Frontal cortex (tissue), 4 donors: ENCODE measurements at places on chromosomes 6 and 20.

DNA sequence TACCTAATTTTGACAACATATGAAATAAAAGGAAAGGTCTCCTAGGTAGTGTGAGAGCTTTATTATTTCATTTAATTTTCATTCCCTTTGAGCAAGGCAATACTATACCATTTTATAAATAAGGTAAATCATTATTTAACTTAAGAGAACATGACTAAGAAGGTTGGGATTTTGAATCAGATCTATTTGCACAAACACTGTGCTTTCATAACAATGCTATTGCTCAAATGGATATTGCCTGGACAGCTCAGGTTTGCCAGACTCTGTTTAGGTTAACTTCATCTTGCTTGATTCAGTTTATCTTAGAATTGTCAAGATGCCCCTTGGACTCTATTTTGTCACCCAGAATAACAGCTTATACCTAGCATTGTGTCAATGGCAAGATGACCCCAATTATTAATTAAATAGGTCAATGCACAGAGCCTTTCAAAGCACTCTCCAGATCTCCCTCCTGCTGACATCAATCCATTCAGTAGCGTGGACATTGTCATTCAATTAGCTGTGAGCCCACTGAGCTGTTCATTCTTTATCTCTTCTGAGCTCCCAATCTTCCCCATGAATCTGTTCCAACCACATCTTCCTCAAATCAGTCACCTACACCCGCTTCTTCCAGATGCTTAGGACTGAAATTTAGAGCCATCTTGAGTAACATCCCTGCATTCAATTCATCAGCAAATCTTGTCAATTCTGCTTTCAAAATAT, 42.1 kb upstream of the TMEM30A start:
- DNase-seq: no peak

GRCh38 chr6:41637194-41638001, 870 bp upstream of the MDFI start:
- no peak for DNase-seq

DNA sequence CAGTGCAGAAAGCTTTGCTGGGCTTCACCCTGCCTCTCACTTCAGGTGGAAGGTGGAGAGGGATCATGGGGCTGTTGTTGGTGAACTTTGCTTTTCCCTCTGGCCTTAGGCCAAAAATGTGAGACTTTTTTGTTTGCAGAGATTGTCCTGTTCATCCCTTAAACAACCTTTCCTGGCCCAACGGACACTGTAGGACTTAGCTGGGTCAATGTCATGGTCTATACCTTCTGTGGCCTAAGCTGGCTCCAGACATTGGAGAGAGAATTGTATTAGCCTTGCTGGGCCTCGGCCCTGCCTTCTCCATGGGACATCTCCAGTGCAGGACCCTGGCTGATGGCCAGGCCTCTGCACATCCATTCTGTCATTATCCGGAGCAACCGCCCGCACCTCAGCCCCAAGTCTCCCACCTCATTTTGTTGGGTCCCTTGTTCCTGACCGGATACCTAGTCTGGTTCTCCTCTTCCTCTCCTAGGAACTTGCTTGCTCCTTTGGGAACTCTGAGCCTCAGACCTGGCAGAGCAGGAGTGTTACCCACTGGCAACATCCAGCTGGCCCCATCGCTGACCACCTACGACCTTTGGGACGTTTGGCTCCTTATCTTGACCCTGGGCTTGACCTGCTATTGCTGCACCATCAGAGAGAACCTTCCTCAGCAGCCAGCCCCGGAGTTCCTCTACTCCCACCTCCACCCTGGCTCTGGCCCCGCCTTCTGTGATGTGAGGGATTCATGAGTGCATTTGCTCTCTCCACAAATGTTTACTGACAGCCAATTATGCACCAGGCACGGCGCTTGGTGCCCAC, 128.2 kb downstream of the BANF2 start:
- DNase-seq: no peak

- no peak for DNase-seq
Measured at GRCh38 chr6:155330133-155330734, 15.9 kb upstream of the TFB1M start.

DNA sequence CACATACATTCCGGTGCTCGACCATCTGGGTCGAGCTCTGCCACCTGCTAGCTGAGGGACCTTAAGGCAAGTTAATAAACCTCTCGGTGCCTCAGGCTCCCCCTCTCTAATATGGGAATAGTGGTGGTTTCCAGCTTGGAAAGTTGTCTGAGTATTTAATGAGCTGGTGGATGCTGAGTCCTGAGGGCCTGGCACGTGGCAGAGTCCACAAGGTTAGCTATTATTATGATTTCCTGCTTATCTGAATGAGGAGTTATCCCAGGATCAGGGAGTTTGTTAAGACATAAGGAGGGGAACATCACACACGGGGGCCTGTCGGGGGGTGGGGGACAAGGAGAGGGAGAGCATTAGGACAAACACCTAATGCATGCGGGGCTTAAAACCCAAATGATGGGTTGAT, 80.1 kb upstream of the SLC22A23 start:
- DNase-seq: no peak

DNA sequence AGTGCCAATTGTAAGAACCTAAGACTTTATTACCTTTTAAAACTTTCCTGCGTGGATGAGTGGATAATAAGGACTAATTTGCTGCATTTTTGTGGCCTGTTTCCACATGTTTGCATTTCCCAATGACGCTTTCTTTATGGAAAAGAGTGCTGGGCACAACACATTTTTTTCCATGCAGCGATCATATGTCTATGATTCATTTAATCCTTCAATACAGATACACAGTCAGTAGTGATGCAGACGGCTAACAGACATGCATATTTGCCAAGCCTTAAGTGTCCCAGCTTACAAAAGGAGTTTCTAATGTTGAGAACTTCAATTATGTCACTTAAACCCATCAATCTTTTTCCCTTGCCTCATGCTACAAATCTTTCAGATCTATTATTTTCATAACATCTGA, 239.8 kb upstream of the PREP start:
- DNase-seq: no peak

DNA sequence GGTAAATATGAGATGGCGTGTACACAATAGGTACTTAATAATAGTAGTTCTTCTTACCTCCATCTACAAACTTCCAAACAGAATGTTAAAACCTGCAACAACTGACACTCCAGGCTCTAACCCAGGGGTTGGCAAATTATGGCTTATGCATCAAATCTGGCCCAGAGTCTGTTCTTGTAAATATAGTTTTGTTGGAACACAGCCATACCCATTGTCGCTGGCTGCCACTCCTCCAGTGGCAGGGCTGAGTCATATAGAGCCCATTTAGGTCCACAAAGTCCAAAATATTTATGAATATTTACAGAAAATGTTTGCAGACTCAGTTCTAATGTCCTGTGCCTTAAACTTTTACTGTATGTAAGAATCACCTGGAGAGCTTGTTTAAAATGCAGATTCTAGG, 69.9 kb upstream of the BTBD3 start:
- DNase-seq: no peak

GRCh38 chr6:116667623-116668022, 943 bp downstream of the ZUP1 start:
- DNase-seq: no peak

- DNase-seq: no peak
Measured at GRCh38 chr6:72446430-72446829, 175.4 kb upstream of the KCNQ5 start.

DNA sequence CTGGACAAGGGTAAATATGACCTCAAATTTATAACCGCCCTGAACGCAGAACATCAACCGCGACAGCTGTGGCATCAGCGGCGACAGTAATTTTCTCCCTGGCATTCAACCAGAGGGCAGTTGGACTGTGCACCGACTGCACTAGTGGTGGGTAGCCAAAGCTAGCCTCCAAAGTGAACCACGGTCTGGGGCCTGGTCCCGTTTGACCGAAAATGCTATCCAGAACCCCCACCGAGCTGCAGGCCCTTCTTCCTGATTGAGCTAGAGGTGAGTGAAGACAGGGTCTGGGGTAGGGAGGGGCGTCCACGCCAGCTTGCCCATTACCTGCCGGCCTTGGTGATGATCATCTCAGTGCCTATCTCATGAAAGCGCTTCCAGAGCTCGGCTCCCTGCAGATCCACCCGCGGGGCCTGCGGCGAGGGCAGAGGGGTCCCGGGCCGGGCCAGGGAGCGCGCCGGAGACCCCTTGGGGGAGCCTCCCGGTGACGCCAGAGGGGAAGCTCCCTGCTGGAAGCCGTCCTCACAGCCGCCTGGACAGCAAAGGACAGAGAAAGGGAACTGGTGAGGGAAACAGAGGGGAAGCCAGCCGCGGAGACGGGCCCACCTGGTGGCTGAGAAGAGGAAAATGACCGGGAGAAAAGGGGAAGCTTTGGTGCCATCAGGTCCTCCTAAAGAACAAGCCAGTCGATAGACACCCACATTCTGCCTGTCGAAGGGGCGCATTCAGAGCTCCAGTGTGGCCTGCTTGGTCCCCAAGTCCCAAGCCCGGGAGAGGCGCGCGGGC, 2.0 kb downstream of the TBX18 start:
- no peak for DNase-seq

DNA sequence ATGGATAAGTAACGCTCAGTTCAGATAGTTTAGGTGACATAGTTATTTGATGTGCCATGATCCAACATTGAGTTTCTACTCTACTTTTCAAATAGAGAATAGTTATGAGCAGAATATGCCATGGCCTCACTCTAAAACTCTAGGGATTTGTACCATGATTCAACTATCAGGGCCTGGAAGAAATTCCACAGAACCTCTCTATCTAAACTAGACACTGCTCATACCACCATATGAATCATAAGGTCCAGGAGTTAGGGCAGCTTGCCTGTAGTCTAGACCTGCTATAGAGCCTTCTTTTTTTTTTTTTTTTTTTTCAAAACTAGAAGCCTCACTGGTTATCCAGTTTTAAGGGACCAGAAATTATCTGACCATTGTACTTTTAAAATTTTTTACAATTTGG, 571.8 kb upstream of the IMPG1 start:
- DNase-seq: no peak

DNA sequence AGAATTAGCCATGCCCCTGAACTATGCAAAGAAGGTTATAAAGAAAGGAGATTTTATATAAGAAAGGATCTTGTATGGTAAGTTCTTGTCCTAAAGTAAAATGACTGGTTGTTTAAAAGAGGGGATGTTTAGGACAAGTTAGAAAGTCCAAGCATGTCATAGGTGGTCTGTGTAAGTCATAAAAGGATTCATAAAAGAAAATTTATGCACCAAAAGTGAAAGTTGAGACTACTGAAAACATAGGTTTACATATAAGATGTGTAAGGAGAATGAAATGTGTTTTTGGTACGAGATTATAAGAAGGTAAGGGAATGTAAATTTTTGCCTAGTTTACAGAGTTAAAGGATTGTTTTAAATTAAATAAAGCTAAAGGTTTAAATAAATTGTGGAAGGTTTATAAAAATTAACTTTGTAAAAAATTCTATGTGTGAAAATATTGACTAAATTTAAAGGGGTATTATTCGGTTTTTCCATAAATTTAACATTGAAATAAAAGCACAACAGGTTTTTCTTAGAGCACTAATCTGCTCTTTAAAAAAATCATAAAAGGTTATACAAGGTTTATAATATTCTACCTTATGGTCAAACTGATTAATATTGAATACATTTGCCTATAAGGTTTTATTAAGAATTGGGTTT, 93.6 kb upstream of the UST start:
- DNase-seq: no peak

DNA sequence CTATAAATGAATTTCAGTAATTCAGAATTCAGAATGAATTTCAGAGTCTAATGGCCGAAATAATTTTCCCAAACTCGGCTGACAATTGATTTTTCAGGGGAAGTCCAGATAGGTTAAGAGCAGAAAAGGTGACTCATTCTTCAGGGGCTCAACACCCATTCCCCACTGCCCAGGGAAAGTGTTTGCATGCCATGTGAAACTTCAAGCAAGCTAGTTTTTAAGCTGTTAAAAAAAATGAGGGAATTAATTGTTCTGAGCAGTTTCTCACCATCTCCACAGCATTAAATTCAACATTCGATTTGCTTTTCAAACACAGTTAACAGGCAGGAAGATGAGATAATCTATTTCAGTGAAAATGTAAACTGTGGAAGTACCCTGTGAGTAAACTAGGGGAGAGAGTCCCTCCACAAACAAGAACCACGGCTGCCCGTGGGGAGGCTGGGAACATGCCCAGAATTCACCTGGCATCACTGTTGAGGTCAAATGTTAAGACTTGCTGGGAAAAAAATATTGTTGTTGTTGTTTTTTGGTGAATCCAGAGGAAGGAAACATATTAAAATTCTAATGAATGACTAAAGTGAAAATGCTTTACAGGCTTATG, 650.8 kb upstream of the AGPAT4 start:
- DNase-seq: no peak

- no peak for DNase-seq
Measured at GRCh38 chr6:5338177-5338960, 77.1 kb downstream of the FARS2 start.

DNA sequence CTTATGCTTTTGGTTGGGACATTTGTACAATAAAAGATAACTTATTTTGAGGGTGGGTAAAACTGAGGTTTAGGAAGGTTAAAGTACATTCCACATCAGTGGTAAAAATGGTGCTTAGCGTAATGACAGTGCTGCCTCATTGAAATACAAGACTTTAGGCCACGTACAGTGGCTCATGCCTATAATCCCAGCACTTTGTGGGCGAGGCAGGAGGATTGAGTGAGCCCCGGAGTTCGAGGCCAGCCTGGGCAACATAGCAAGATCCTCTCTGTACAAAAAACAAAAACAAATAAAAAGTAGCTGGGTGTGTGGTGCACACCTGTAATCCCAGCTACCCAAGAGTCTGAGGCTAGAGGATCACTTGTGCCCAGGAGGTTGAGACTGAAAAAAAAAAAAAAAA, 2.3 kb upstream of the KIAA0319 start:
- no peak for DNase-seq

GRCh38 chr6:88499436-88499835, 333.3 kb upstream of the CNR1 start:
- DNase-seq: no peak

DNA sequence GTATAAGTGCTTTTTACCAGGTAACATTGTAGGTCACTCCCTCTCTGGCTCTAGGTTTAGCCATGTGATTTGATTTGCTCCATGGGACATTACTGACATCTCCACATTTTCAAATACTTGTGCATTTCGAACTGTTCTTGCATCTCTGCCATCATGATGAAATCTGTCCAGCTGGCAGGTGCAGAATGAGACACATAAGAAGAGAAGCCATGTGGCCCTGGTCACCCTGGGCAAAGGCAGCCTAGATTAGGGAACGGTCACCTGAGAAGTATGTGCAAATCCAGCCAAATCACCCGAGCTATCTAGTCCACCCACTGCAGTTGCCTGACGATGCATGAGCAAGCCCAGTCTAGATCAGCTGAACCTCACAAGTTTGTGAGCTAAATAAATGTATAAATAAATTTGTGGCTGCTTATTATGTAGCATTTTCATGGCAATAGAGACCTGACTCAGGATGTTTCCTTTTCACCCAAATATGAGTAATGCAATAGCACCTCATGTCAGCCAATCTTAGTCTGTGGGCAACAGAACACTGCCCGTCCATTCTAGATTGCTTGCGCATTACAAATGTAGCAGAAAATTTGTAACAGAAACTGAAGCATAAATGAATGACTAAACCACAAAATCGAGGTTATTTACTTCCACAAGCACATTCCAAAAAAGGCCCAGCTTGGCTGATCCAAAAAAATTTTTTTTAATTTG, 115.2 kb downstream of the PAK5 start:
- no peak for DNase-seq
